ENCODE measurements at places on chromosomes 6 and 20. TPM values are rescaled to one million over a fixed set of nuclear protein-coding genes. Genes with fewer than 3 reads are reported as not detected.
A peak's percentile ranks its signal among the peaks of the same experiment; 100 is the strongest.

- H3K27me3 ChIP-seq: no peaks in the 10 kb centered on the region
- no peak overlapping the region for H3K4me3 ChIP-seq
- no peak overlapping the region for H3K27ac ChIP-seq
- H3K4me1 ChIP-seq: peaks cover 4% of the 10 kb centered on the region
Observed at GRCh38 chr20:25619514-25619913, 4.3 kb downstream of the NANP start.

The MAFB gene
- polyA plus RNA-seq: 19.3 TPM

- no peak overlapping the region for H3K4me3 ChIP-seq
- peaks cover 9% of the 10 kb centered on the region for H3K4me1 ChIP-seq
- no peaks in the 10 kb centered on the region for H3K36me3 ChIP-seq
- no peak overlapping the region for H3K27ac ChIP-seq
- no peaks in the 10 kb centered on the region for H3K27me3 ChIP-seq
Observed at GRCh38 chr6:44556046-44556445, 168.5 kb downstream of the CDC5L start.

DNA sequence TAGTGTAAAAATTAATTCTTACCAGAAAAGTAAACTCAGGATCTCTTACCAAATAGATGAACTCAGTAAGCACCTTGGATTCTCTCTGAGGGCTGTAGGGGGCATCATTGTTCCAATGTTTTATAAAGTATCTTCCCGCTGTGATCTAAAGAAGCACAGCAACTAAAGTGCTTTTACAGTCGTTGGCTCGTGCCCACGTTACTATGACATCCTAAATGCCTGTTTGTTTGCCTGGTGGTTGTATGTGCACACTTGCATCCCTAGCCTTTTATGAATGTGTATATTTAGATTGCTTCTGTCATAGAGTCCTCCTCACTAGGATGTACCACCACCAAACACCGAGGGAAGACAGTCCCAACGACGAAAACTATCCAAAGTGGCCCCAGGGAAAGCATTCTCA lies 34.5 kb downstream of the SLX4IP start:
- no peak overlapping the region for H3K4me3 ChIP-seq
- H3K36me3 ChIP-seq: no peaks in the 10 kb centered on the region
- no peak for DNase-seq
- H3K4me1 ChIP-seq: peaks cover 11% of the 10 kb centered on the region
- no peak overlapping the region for H3K27ac ChIP-seq

The EDN1 gene
- polyA plus RNA-seq: 2.0 TPM

DNA sequence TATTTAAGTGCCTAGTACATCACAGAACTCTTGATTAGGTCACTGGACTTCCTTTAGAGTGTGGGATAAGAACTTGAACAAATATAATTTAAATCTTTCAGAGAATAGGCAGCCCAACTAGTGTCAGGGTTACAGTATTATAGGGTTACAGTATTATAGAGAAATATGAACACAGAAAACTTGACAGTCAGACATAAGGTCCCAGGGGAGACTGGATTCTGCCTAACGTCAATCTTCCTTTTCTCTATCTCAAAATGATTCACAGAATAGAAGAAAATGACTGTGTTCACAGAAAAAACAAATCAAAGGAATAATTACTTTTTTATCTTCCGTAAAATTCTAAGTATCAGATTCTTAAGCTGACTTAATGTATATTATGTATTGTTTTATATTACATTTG lies 623.8 kb downstream of the HTR1B start:
- no peak overlapping the region for H3K27ac ChIP-seq
- H3K36me3 ChIP-seq: no peaks in the 10 kb centered on the region
- no peak overlapping the region for H3K4me3 ChIP-seq
- no peak for DNase-seq
- H3K4me1 ChIP-seq: no peaks in the 10 kb centered on the region

GRCh38 chr6:13260831-13261230 lies 67.5 kb downstream of the TBC1D7 start:
- H3K36me3 ChIP-seq: no peaks in the 10 kb centered on the region
- H3K4me1 ChIP-seq: no peaks in the 10 kb centered on the region
- no peak for DNase-seq
- H3K27ac ChIP-seq: no peak overlapping the region
- no peaks in the 10 kb centered on the region for H3K27me3 ChIP-seq

DNA sequence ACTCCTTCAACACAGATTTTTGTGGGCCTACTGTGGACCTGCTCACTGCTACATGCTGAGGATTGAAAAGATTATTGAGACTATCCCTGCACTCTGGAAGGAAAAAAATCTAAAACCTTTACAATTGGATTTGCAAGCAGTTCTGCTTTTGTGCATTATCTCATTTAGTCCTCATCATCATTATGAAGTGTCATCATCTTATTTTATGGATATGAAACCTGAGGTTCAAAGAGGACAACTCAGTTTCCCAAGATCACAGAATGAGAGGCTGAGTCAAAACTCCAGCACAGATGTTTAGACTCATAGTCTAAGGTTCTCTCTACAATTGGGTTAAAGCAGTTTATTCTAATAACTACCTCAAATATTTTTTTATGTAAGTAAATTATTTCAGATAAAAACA lies 160.2 kb upstream of the MARCKS start:
- DNase-seq: no peak
- H3K27me3 ChIP-seq: no peaks in the 10 kb centered on the region
- H3K4me1 ChIP-seq: no peaks in the 10 kb centered on the region
- no peak overlapping the region for H3K27ac ChIP-seq
- no peak overlapping the region for H3K4me3 ChIP-seq

The TDP2 gene
- 26.7 TPM for polyA plus RNA-seq

- no peak for DNase-seq
- H3K27me3 ChIP-seq: no peaks in the 10 kb centered on the region
- no peaks in the 10 kb centered on the region for H3K36me3 ChIP-seq
- no peak overlapping the region for H3K4me3 ChIP-seq
Observed at GRCh38 chr20:14049111-14049510, 53.8 kb downstream of the MACROD2 start.

DNA sequence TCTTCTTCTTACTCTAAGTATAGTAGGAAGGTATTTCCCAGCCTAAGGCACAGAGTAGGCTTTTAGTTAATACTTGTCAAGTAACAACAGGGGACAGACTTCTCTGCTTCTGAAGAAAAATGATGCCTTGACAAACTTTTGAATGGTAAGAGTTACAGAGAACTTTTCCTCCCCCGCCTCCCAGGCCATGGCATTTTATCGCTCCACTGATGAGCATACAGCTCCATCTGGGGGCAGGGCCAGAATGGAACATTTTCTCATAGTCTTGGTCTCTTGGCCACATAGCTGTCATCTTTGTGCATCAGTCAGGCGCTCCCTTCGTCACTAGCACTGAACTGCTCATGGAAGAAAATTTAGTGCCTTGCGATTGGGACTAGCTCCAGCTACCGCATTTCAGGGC lies 1066.8 kb upstream of the CITED2 start:
- no peak overlapping the region for H3K27ac ChIP-seq
- no peaks in the 10 kb centered on the region for H3K36me3 ChIP-seq
- no peak overlapping the region for H3K4me3 ChIP-seq
- DNase-seq: peak; percentile 62
- H3K4me1 ChIP-seq: peaks cover 5% of the 10 kb centered on the region

- no peak overlapping the region for H3K4me3 ChIP-seq
- DNase-seq: no peak
- H3K27ac ChIP-seq: peak overlapping the region; percentile 70
- H3K4me1 ChIP-seq: peaks cover 2% of the 10 kb centered on the region
- no peaks in the 10 kb centered on the region for H3K36me3 ChIP-seq
- no peaks in the 10 kb centered on the region for H3K27me3 ChIP-seq
Observed at GRCh38 chr6:26305641-26305969, 59.4 kb upstream of the BTN3A2 start.

The B3GAT2 gene
- 0.15 TPM for polyA plus RNA-seq

The AK9 gene
- polyA plus RNA-seq: 6.4 TPM

GRCh38 chr6:50966986-50967385 lies 148.3 kb downstream of the TFAP2B start:
- DNase-seq: no peak
- no peaks in the 10 kb centered on the region for H3K36me3 ChIP-seq
- no peaks in the 10 kb centered on the region for H3K27me3 ChIP-seq
- H3K27ac ChIP-seq: no peak overlapping the region

GRCh38 chr20:1939270-1939595 lies 44.0 kb downstream of the SIRPA start:
- no peak overlapping the region for H3K4me3 ChIP-seq
- H3K4me1 ChIP-seq: no peaks in the 10 kb centered on the region
- H3K36me3 ChIP-seq: no peaks in the 10 kb centered on the region
- DNase-seq: no peak
- no peak overlapping the region for H3K27ac ChIP-seq
- no peaks in the 10 kb centered on the region for H3K27me3 ChIP-seq

The SIRPG gene
- polyA plus RNA-seq: 1.4 TPM

DNA sequence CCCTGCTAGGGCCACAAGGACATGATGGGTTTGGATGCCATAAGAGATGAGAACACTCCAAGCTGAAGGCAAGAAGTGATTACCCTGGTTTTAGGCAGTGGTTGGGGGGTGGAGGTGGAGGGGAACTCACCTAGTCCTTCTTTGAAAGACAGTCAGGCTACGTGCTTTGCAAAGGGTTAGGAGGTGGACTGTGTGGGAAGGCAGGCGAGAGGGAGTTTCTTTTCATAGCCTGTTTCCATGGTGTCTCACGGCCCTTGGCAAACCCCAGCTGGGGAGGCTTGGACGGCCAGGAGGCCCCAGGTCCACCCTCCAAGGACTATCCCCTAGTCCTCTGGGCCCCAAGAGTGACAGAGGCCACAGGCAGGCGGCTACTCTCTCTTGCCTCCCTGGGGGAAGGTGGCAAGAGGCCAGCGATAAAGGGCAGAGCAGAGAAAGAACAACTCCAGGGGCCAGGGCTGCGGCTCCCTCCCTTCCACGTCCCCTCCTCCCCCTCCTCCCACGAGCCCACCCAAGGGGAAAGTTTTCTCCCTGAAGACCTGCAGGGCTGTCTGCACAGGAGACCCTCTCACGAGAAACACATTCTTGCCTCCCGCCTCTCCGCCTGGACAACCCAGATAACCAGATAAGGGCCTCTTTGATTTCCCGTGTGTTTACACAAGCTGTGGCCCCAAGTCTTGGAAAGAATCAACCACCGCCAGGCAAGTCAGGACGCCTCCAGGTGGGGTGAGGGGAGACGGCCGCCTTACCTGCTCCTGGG lies 74.4 kb downstream of the NOL4L start:
- no peak overlapping the region for H3K27ac ChIP-seq
- no peak for DNase-seq
- H3K27me3 ChIP-seq: no peaks in the 10 kb centered on the region
- H3K36me3 ChIP-seq: no peaks in the 10 kb centered on the region
- no peak overlapping the region for H3K4me3 ChIP-seq

- H3K36me3 ChIP-seq: no peaks in the 10 kb centered on the region
- no peaks in the 10 kb centered on the region for H3K4me1 ChIP-seq
- H3K27ac ChIP-seq: no peak overlapping the region
- H3K27me3 ChIP-seq: no peaks in the 10 kb centered on the region
- no peak overlapping the region for H3K4me3 ChIP-seq
Observed at GRCh38 chr6:46876126-46876525, 45.6 kb downstream of the ADGRF5 start.

- H3K4me1 ChIP-seq: no peaks in the 10 kb centered on the region
- H3K27ac ChIP-seq: no peak overlapping the region
- no peaks in the 10 kb centered on the region for H3K36me3 ChIP-seq
- no peak overlapping the region for H3K4me3 ChIP-seq
- DNase-seq: no peak
Observed at GRCh38 chr20:45952861-45953260, 18.4 kb downstream of the PCIF1 start.

DNA sequence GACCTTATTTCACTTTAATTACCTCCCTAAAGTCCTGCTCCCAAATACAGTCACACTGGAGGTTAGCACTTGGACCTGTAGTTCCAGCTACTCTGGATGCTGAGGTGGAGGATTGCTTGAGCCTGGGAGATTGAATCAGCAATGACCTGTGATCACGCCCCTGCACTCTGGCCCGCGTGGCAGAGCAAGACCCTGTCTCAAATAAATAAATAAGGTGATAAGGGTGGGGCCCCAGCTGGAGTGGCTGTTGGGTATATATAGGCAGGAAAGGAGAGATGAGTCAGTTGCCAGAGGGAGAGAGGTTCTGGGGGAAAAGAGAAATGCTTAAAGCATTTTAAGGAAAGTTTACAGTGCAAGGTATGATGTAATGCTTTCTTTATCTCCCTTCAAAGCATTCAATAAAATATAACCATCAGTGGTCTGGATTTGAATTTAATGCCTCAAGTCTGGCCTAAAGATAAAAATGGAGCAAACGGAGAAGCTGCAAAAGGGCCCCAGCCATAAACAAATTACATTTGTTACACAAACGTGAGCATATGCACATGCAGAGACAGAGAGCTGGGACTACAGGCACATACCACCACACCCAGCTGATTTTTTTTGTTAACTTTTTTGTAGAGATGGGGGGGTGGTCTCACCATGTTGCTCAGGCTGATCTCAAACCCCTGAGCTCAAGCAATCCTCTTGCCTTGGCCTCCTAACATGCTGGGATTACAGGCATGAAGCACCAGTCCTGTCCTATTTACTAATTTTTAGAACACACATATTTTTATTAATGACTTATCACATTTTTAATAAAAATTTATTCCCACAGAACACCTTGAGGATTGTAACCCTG lies 6.1 kb upstream of the PM20D2 start:
- H3K4me3 ChIP-seq: no peak overlapping the region
- no peak overlapping the region for H3K27ac ChIP-seq
- peaks cover 3% of the 10 kb centered on the region for H3K4me1 ChIP-seq
- H3K27me3 ChIP-seq: no peaks in the 10 kb centered on the region
- H3K36me3 ChIP-seq: no peaks in the 10 kb centered on the region

DNA sequence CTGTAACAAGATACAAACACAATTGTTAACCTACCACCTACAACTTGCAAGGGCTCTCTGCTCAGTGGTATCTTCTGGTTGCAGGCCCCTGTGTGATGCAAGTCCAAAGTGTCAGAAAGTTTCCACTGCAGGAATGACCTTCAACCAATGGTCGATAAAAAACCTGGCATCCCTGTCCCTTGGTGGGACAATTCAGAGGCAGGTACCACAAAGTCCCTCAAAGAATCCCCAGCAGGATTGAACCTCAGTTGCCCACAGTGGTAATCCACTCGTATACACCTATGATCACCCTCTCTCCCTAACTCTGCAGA lies 15.9 kb downstream of the GLO1 start:
- H3K4me1 ChIP-seq: peaks cover 9% of the 10 kb centered on the region
- H3K27ac ChIP-seq: no peak overlapping the region
- H3K27me3 ChIP-seq: no peaks in the 10 kb centered on the region
- DNase-seq: no peak

- H3K27me3 ChIP-seq: no peaks in the 10 kb centered on the region
- no peaks in the 10 kb centered on the region for H3K36me3 ChIP-seq
Observed at GRCh38 chr6:52377538-52378221, 15.7 kb downstream of the PAQR8 start.
